CD4-positive, alpha-beta T cell (primary cell): ENCODE measurements at places on chromosomes 12 and 14. TPM values are rescaled to one million over a fixed set of nuclear protein-coding genes. Genes with fewer than 3 reads are reported as not detected.

GRCh38 chr14:98974113-98974512, 297.9 kb downstream of the BCL11B start:
- DNase-seq: no peak

Gene RIMBP2
- not detected for total RNA-seq

DNA sequence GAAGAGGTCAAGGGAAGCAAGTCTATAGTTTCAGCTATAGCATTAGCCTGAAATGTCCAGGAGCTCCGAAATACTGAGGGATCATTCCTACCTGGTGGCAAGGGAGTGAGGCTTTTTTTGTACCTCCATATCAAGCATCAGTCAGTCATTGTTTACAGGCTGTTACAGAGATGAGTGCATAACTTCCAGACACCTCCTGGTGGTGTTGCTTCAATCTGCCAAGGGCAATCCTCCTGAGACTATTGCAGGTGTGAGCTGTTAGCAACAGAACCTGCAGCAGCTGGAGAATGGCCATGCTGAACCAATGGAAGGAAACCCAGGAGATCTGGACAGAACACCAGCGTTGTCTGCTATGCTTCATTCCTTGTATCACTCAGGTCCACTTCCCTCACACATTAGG, 80.0 kb upstream of the SLC8A3 start:
- DNase-seq: no peak

Gene CCDC184
- 0.92 TPM for total RNA-seq

DNA sequence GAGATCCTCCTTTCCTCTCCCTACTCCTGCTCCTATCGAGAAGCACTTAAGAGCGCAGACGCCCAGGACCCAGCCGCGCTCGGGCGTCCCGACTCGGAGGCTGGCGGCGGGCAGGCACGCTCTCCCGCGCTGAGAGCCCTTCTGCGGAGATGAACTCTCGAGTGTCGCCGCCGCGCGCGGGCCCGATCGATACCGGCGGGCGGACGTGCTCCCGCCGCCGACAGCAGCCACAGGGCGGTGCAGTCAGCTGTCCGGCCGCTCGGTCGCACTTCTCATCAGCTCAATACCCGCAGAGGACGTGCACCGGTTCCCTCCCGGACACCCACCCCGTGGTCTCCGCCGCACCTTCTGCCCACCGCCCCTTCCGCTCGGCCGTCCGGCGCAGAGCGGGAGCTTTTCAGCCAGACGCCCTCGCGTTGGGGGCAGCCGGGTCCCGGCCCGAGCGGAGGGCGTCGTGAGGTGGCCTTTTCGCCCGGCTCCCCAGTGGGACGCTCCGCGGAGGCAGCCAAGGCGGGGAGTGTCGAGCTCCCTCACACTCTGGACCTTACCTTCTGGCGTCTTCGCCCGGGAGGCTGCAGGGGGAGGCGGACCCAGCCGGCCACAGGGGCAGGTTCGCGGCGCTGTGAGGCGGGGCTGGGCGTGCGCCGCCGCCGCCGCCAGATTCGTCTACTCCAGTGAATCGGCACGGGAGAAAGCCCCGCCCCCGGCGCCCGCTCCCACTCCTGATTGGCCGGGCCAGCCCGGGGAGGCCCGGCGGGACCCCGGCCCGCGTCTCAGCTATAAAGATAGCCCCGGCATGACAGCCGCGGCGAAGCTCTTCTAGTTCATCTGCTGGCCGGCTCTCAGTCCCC, at the start of gene INSM2:
TSS of gene INSM2 (plus strand) at position 808 of the 851 bp plus-strand sequence. CDS start 89 bp downstream, outside the sequence.
- DNase-seq: peak; percentile 4

Gene UBC
- 1,389 TPM for total RNA-seq

DNA sequence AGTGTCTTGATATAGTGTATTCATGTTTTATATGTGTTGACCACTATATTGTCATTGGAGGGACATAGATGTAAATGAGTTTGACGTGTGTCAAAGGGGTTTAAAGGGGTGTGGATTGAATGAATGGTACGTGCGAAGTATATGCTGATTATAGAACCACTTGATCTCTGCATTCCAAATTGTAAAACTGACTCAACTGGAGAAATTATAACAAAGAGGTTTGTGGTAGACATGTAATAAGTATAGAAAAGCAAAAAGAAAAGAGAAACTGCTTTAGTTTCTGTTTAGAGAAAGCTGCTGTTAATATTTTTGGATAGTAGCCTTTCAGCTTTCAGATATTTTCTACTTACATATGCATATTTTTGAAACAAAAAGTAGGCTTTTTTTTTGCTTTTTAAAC, 8.9 kb upstream of the MYRFL start:
- DNase-seq: no peak

Gene IGF1
- total RNA-seq: not detected

Gene MANSC4
- total RNA-seq: not detected

DNA sequence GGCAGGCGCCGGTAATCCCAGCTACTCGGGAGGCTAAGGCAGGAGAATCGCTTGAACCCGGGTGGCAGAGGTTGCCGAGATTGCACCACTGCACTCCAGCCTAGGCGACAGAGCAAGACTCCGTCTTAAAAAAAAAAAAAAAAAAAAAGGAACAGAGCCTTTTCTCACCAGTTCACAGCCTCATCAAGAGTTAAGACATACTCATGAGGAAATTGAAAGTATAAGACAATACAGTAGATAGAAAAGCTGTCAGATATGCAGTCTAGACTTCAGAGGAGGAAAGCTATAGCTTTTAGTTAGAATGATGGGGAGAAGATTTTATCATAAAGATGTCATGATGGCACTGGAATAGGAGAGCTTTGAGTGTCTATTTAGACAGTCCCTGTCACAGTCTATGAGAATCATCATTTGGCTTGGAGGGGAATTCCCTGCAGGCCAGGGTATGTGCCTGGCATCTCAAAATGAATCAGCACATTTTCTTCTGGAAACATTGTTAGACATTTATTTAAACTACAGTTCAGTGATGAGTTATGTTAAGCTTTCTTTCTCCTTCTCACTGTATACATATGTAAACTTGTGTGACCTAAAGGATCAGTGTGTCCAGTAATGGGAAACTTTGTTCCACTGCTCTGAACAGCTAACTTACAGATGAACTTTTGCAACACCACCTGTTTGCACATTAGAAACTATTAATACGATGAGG, 2.9 kb upstream of the RAB35 start:
- DNase-seq: no peak

Gene OR6C2
- not detected for total RNA-seq

GRCh38 chr12:109931143-109931542, 31.1 kb downstream of the TCHP start:
- no peak for DNase-seq

DNA sequence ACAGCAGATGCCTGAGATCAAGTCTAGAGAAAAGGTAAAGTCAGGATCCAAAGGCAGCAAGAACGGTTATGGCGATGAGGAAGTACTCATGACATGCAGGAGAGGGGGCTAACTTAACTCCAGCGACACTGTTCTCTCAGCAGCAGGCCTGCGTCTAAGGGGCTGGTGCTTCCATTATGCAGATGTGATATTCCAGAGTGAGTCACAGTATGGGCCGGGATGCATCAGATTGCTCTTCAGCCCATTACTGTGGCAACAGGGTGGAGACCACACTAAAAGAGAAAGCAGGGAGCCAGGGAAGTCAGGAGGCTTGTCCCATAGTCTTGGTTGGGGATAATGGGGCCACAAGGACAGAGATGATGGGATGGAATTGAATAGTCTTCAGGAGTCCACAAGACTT, 151.8 kb upstream of the NTF3 start:
- DNase-seq: no peak

Gene CPM
- 2.2 TPM for total RNA-seq

GRCh38 chr12:7642287-7642686, 23.4 kb downstream of the APOBEC1 start:
- DNase-seq: no peak

Gene EML1
- total RNA-seq: 0.59 TPM

Gene SAMD15
- not detected for total RNA-seq

Gene MORN3
- 11.9 TPM for total RNA-seq

DNA sequence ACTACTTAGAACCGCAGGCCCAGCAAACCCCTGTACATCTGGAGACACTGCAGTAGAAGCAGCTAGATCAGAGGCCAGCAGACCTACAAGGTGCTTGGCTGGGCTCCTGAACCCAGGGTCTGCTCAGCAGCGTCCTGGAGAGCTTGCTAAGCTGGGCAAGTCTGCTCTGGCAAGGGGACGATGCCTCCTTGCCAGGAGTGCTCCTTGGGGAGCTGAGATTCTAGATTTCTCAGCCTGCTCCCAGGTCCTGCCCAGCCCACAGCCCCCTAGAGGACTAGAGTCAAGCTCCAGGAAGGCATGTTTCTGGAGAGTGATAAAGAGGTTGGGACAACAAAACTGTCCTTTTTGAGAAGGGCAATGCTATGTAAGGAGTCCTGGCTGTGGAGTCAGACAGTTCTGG, 60.3 kb downstream of the HSPB8 start:
- no peak for DNase-seq

DNA sequence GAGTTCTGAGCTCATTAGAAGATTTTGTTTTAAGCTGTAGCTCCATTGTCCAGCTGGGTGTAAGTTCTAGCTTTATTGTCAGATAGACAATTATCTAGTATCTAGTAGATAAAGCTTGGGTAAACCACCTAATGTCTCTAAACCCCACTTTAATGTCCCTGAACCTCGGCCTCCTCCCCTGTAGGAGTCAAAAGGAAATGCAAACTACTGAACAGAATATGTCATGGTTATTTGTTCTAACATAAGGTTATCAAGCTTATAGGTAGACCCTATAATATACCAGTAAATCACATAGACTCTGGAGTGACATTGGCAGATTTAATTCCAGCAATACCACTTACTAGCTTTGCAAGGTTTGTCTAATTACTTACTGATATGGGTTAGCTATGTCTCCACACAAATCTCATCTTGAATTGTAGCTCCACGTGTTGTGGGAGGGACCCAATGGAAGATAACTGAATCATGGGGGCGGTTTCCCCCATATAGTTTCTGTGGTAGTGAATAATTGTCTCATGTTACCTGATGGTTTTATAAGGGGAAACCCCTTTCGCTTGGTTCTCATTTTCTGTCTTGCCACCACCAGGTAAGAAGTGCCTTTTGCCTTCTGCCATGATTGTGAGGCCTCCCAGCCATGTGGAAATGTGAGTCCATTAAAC, 29.4 kb downstream of the BCAT1 start:
- DNase-seq: no peak

Gene UBR7
- total RNA-seq: 6.8 TPM

- DNase-seq: no peak
Observed at GRCh38 chr14:94116701-94117100, 6.2 kb downstream of the IFI27 start.

Gene ZDHHC22
- not detected for total RNA-seq

Gene DPY19L2
- total RNA-seq: not detected

- no peak for DNase-seq
Observed at GRCh38 chr12:91639327-91639726, 456.7 kb upstream of the DCN start.

GRCh38 chr12:15691388-15691787, 97.8 kb downstream of the EPS8 start:
- DNase-seq: no peak

GRCh38 chr12:1915082-1915968, 3.1 kb downstream of the CACNA2D4 start:
- peak; percentile 51 for DNase-seq

DNA sequence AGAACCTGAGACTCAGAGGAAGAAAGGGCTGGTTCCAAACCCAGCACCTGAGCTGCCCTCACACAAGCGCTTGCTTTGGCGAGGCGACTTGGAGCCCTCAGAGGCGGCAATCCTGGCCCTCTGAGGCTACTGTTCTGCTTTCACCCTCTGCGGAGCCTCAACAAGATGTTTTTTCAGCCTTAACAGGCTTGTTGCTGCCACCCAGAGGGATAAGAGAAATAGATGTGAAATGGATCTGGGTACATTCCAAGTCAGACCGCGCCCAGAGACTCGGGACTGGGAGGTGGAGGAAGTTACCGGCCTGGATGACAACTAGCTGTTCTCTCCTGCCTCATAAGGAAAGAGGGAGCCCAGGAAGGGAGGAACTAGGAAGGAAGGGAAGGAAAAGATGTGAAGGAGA, 89.6 kb downstream of the TTC7B start:
- no peak for DNase-seq

Gene CACNA1C
- 0.05 TPM for total RNA-seq

DNA sequence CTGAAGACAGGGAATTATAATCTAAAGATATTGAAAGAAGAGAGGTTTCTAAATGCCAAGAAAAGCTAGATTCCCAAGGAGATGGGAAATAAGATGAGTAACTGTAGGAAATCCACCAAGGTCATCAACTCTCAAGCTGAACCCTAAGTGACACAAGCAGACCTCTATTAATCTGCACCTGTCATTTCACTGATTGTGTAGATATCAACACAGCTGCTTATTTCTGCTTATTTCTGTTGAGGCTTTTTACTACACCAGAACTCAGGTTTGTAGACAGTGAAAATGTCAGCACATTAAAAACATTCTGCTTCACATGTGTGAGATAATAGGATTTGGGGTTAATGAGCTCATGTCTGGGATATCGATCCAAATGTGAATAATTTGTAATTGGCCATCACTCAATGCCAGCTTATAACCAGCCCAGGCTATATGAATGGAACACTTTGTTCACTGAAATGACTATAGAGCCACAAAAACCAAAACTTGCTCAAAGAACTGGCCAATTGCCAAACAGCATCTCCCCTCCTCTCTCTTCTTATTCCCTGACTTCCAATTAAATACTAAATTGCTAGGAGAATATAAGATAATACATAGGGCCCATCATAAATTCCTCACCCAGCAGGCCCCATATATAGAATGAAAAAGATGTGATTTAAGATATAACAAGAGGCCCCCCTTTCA, 188.7 kb upstream of the ARID2 start:
- DNase-seq: no peak

Gene ZNF385A
- 3.8 TPM for total RNA-seq

Gene PTPRB
- total RNA-seq: not detected

Gene KRT82
- not detected for total RNA-seq

Gene KLRC4
- total RNA-seq: not detected

Gene YY1
- 68.9 TPM for total RNA-seq

Gene FAM181A
- total RNA-seq: not detected

DNA sequence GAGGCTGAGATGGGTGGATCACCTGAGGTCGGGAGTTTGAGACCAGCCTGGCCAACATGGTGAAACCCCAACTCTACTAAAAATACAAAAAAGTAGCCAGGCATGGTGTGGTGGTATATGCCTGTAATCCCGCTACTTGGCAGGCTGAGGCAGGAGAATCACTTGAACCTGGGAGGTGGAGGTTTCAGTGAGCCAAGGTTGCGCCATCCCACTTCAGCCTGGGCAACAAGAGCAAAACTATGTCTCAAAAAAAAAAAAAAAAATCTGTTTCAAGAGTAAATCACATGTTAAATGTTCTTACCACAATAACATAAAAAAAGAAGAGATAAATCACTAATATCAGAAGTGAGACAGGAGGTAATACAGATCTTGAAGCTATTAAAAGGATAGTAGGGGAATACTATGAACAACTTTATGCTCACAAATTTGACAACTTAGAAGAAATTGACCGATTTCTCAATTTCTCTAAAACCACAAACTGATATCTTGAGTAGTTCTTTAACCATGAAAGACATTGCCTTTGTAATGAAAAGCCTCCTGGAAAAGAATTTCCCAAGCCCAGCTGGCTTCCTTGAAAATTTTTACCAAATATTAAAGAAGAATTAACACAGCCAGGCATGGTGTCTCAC, 37.7 kb downstream of the TAOK3 start:
- DNase-seq: no peak
